ENCODE measurements at places on chromosomes 12 and 14.
A peak's percentile ranks its signal among the peaks of the same experiment; 100 is the strongest.

GRCh38 chr14:33553706-33554278, 397.1 kb downstream of the EGLN3 start:
- DNase-seq, result no peak

GRCh38 chr12:119176267-119177055, 2.3 kb upstream of the HSPB8 start:
- DNase-seq, result peak; percentile 92

DNA sequence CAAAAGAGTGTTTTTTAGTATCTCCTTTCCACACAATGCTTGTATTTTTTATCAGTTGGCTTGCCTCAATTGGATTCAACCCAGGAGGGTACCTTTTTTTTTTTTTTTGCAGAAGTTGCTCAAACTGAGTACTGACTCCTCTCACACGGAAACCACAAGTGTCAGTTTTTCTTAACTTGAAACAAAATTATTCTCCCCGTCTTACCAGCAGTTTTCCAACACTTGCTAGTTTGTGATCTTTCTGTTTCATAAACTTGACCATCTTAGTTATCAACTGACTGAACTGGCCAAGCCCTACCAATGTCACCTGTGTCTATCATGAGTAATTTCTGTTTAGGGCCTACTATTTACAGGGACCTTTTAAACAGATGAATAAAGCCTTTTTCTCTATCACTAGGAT, 34.1 kb upstream of the ITPR2 start:
- no peak for DNase-seq

DNA sequence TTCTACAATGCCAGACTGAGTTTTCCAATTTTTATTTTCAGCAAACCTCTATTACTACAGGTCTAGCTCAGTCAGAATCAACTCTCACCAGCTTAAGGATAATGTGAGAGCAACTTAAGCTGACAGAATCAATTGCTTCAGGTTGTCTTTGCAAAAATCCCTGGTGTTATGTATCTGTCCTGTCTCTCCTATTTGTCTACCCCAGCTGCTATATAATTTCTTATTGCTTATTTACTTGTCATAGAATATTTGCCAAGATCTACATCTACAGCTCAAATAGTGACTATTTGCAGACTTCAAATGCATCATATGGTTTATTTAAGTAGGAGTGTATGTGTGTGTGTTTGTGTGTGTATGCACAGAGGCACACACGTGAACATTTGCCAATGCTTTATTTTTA, 54.1 kb downstream of the FOXG1 start:
- DNase-seq, result no peak

GRCh38 chr14:22523283-22523682, 65.7 kb downstream of the DAD1 start:
- no peak for DNase-seq

GRCh38 chr12:30763053-30763452, 8.3 kb upstream of the CAPRIN2 start:
- no peak for DNase-seq

- DNase-seq, result no peak
Observed at GRCh38 chr12:87425942-87426554, 603.2 kb downstream of the C12orf50 start.

GRCh38 chr14:26963711-26964110, 365.9 kb upstream of the NOVA1 start:
- no peak for DNase-seq

DNA sequence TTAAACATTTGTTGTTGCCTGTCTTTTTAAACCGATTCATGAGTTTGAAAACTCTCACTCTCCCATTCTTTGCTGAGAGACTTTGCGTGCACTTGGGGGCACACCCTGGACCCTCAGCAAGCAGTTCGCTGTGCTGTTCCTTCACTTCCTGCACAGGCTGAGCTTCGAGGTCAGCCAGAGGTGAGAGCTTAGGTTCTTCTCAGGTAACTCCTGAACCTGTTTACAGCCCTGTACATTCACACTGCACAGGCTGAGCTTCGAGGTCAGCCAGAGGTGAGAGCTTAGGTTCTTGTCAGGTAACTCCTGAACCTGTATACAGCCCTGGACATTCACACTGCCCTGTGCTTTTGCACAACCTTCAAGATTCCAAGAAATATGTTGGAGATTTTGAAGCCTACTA, 9.8 kb upstream of the CLECL1 start:
- no peak for DNase-seq

DNA sequence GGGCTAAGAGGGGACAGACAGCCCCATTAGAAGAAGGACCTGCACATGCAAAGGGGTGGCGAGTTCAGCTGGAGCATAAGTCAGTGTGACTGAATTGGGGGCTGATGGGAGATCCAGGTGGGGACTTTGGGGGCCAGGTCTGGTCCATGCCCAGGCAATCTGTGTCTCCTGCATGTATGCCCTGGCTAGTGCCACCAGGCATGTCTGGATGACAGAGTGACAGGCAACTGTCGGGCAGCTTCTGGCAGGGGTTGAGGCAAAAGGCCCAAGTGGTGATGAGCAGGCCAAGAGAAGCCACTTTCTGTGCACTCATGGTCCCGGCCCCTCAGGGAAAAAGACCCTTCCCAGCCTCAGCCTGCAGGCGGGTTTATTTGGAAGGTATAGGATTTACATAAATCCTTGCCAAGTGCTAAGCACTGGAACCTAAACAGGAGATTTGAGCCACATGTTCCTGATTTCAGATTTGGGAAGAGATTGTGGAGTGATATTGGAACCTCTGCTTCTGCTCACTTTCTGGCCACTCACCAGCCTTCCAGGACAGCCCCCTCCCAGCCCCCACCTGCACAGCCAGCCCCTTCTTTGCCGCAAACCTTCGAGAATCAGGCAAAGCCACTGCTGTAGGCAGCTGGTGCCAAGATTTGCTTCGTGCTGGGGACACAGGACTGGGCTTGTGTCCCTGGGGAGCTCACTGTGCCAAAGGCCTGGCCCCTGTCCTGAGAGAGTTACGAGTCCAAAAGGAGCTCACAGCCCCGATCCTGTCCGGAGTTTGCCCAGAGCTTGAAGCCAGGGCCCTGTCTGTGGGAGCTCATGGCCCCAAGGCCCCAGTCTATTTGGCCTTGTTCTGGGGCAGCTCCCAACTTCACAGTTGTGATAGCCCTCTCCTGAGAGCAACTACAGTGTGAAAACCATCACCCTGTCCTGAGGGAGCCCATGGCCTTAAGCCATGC, 232.5 kb upstream of the RTL1 start:
- no peak for DNase-seq

DNA sequence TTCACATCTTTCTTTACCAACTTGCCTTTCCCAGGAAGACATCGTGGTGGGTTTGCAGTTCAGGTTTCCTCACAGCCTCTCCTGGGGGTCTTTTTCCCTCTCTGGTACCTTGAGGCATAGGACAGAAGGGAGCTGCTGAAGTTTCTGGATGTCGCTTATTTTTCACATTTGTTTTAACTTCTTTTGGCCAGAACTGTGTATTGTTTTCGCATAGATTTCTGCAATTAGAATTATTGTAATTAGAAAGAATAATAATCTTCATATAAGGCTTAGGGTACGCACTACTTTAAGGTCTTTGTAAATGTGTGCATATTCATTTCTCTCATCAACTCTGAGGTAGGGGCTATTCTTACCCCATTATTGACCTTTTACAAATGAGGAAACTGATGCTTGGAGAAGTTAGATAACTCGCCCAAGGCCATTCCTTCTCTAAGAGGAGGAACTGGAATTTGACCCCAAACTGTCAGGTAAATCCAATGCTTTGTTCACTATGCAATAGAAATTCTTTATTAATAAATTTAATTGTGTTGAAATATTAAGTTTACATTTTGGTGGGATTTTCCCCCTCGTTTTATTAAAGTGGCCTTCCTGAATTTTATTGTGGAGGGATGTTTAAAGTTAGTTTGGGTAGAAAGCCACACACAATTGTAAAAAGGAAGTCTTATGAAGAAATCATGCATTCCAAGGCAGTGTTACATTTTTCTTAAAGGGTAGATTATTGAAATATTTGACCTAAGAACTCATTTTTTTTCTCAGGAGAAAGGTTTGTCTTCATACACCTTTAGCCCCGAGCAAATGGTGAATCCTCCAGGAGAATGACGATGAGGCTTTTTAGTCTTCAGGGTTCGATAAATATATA, 12.1 kb upstream of the SLC38A2 start:
- DNase-seq, result no peak

- no peak for DNase-seq
Observed at GRCh38 chr14:92877757-92878431, 45.1 kb upstream of the CHGA start.

DNA sequence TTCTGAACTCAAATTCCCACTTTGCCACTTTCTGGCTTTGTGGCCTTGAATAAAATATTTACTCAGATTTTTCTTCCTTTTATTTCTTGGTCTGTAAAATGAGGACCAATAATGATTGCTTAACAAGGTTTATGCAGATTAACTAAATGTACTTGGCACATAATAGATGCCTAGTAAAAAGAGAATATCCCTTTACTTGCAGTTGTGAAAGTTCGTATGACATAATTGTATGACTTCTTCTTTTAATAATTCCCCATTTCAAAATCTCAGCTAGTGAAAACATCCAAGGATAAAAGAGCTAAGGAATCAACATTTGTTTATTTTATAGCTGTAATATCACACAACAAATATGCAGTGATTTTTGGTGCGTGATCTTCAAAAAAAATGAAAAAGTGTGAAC, 215.6 kb upstream of the ATP2B1 start:
- DNase-seq, result no peak

- peak; percentile 38 for DNase-seq
Observed at GRCh38 chr14:74913986-74914573, 9.0 kb downstream of the RPS6KL1 start.

GRCh38 chr14:96906434-96906833, 109.3 kb downstream of the VRK1 start:
- DNase-seq, result no peak

GRCh38 chr14:69547701-69548348, 26.8 kb downstream of the CCDC177 start:
- peak; percentile 35 for DNase-seq

DNA sequence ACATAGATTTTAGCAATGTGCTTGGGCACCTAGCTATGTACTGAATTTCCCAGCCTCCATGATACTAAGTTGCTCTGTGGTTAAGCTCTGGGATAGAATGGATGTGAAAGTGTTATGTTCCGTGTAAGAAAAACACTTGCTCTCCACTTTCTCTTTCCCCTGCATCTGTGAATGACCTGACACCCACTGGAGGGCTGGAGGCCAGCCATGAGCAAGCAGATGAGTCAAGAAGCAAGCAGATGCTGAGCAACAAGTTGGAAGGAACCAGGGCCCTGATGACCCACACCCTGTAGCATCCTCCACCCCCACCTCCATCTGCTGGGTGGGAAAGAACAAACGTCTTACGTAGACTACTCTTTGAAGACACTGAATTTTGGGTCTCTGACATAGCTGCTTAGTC, 56.6 kb downstream of the EID3 start:
- DNase-seq, result no peak

DNA sequence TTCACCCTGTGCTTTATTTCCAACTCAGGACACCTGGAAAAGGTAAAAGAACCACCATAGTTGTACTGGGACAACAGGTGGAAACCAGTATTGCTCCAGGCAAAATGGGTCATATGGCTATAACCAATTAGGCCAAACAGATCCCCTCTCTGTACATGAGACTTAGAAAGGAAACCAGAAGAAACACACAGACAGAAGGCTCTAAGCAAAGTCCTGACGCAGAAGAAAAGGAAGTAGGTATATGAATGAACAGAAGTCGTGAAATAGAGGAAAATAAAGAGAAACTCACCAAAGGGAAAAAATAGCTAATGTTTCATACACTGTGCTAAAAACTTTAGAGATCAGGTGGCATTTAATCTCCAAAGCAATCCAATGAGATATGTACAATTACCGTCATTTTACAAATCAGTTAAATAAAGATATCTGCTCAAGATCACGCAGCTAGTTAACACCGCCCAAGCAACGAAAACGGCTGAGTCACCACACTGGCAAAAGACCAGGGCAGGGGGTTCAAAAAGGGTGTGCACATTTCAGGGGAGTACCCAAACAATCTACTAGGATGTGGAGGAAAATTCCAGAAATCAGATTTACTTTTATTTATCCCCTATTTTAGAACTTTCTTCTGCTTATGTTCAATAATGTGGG, 82.3 kb downstream of the ITPR2 start:
- no peak for DNase-seq

DNA sequence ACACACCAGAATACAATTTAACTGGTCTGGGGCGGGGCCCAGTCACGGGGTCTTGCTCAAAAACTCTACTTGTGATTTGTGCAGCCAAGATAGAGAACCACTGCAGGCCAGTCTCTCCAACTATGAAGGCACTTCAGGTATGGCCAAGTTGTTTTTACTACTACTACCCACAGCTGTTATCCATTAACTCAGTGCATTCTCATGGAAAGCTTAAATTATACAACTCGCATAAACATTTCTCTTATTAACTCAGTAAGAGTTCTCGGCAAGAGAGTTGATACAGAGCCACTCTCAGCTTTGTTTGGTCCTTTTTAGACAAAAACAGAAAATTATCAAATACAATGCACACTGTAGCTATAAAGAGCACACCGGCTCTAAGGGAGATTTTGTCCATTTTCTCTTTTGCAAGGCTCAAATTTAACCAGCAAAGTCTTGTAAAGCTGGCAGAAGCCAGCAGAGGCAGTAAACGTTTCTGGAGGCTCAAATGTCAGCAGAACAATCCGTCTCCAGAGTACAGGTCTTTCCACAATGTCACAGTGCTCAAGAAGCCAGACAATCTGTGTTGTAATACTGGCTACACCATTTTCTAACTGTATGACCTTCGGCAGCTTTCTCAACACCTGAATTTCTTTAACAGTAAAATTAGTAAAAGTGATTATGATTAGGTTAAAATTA, 85.9 kb downstream of the PTGER2 start:
- DNase-seq, result peak; percentile 87

GRCh38 chr14:90717916-90718315, 98.3 kb downstream of the TTC7B start:
- DNase-seq, result no peak

DNA sequence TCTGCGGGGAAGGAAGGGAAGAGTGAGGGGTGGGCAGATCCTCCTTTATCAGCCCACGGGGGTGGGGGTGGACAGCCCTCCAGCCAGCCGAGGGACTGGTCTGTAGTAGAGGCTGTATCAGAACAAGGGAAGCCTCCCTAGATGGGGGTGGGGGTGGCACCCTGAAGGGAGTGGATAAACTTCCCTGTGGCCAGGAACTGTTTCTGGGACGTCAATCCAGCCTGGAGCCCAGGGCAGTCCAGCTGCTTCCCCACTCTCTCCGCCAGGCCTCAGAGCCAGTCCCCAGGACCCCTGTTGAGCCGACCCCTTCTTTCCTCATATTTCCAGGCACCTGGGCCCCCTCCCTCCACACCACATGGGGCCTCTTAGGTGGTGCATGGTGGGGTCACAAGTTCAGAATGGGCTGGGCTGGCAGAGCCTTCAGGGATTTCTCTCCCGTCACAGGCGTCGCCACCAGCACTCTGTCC, 6.7 kb downstream of the PLD4 start:
- no peak for DNase-seq
